ENCODE measurements at places on chromosomes 11 and 22.

DNA sequence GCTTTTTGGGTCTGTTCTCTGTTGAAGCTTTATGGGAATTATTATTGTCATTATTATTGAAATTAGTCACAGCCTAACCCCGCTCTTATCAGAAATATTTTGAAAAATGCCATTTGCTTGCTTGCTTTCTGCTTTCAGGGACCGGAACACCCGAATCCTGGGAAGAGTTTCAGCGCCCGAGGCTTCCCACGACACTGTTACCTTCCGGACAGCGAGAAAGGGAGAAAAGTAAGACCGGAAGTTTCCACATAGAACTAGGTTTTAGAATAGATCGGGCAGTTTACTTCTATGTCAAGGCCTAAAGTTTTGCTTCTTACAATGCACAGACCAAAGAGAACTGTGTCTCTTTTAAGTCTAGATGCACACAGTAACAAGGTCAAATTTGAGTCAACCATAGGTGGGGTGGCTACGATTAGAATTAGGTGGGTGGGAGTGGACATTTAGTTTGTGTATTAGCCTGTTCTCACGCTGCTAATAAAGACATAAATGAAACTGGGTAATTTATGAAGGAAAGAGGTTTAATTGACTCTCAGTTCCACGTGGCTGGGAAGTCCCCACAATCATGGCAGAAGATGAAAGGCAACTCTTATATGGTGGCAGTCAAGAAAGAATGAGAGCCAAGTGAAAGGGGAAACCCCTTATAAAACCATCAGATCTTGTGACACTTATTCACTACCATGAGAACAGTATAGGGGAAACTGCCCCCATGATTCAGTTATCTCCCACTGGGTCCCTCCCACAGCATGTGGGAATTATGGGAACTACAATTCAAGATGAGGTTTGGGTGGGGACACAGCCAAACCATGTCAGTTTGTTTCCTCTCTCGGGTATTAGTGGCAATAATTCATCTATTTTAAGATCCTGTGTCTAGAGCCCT, 12.9 kb downstream of the MPEG1 start:
- no peak for DNase-seq

DNA sequence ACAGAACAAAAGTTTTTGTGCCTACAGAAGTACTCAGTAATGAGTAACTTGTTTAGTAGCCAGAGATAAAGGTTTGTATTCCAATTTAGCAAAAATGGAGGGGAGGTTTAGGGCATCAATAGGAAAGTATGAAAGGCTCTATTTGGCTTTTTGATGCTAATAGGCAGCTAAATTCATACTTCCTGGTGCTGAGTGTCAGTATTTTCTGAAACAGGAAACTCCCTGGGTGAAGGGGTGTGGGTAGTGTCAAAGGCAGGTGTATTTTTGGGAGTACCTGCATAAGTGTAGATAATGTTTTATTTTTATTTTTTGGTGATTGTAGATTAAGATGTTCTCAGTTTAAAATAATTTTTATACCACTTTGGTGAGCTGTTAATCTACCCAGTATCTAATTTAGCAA, 29.3 kb upstream of the MMP7 start:
- no peak for DNase-seq

DNA sequence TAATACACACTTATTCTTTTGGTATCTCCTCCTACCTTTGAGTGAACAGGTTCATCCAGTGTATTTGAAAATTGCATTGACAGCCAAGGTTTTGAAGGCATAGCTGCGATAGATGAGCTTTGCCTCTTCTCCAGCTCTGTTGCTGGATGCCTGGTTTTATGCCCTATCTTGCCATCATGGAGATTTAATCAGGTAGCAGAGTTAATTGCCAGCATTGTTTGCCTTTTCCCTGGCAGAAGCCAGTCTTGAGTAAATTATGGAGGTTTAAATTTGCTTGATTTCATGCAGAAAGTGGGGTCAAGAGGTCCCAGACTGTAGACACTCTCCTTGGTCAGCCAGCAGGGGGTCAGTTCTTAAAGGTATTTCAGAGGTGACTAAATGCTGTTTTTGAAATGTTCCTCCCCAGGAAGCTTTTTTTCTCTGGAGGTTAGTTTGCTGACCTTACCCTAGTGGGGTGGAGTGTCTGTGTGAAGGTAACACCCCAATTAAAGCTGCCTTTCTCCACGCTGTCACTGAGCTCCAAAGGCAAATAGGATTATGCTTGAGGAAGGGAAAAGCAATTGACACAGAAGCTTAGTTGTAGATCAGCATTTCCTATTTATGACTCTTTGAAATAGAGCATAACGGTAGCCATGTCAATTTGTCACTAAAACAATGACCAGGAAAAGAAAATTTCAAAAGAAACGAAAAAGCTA, 96.0 kb downstream of the EXT2 start:
- DNase-seq: no peak

DNA sequence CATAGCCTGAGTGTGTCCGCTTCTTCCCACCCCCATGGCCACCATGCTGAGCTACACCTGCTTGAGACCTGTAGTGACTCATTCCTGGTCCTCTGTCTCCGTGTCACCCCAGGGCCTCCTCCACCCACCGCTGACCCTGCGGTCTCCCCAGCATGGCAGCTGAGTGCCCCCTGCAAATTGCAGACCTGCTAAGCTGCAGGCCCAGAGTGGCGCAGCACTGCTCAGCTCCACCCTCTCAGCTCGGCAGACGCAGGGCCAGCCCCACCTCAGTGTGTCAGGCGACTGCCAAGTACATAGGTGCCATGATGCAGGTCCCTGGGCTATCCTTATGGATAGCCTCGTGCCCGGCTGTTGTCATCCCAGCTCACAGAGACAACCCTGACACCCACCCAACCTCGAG, 13.1 kb downstream of the MS4A15 start:
- DNase-seq: no peak

GRCh38 chr11:126063507-126063852, 814 bp upstream of the CDON start:
- DNase-seq: no peak

- DNase-seq: peak; percentile 87
Observed at GRCh38 chr22:41925783-41926460, 684 bp downstream of the TNFRSF13C start.

DNA sequence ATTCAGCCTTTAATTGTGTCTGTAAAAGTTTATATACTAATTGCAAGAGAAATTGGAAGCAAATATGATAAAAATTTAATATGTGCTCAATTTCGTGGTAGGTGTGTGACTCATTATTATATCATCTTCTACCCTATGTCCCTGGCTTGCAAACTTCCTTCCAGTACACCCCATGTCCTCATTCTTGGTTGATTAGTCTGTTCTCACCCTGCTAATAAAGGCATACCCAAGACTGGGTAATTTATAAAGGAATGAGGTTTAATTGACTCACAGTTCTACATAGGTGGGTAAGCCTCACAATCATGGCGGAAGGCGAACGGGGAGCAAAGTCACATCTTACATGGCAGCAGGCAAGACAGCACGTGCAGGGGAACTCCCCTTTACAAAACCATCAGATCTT, 11.9 kb downstream of the MRGPRX3 start:
- DNase-seq: no peak

GRCh38 chr11:11731311-11732083, 109.7 kb upstream of the GALNT18 start:
- DNase-seq: no peak

- no peak for DNase-seq
Observed at GRCh38 chr22:45217345-45217744, 23.3 kb downstream of the KIAA0930 start.

DNA sequence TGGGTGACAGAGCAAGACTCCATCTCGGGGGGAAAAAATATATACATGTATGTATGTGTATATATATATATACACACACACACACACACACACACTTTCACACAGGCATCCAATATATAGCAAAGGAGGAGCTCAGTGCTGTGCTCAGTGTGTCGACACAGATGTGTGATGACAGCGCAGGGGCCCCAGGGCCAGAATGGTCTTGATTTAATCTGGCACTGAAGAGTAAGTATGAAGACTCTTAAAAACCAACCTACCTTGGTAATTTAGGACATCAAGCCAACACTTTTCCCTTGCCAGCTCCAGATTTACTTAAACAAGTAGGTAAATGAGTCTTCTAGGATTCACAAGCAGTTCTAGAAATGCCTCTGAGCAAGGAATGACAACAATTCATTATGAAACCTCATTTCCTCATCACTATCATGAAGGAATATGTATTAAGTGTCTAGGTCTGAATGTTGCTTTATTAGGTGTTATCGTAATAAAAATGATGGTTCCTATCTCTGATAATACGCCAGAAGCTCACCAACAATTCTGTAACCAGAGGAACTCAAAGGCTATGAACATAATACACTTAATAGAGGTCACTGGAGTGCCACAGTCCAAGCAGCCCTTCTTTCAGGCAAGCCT, 71.5 kb downstream of the SGSM3 start:
- DNase-seq: no peak

DNA sequence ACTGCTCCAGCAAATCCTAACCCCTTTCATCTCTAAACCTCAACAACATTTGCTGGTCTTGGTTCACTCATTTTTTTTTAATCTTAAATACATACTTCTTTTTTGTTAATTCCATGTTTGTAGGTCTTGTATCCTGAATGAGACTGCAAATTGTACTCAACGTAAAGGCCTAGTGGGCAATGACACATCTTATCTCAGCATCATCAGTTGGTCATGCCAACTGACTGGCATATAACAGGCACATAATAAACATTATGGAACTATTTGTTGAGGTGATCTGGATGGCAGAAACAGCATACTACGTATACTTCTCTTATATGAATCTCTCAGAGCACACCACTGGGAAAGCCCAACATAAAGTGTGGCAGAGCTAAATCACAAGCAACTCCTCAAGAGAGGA, 116.7 kb downstream of the RBFOX2 start:
- no peak for DNase-seq

DNA sequence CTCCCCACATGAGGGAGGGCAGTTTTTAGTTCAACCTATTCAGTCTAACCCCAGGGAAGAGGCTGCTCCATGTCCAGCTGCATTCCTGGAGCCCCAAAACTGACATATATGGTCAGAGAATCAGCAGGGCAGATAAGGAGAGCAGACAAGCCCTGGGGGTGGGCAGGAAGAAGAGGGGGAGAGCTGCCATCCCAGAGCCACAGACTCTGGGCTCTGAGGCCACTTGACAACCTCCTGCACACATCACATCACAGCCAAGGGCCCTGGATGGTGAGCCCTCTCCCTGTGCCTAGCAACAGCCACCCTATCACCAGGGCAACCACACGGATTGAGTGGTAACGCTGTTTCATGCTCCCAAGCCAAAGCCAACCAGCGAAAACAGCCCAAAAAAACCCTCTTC, 3.1 kb downstream of the ARHGAP1 start:
- no peak for DNase-seq

DNA sequence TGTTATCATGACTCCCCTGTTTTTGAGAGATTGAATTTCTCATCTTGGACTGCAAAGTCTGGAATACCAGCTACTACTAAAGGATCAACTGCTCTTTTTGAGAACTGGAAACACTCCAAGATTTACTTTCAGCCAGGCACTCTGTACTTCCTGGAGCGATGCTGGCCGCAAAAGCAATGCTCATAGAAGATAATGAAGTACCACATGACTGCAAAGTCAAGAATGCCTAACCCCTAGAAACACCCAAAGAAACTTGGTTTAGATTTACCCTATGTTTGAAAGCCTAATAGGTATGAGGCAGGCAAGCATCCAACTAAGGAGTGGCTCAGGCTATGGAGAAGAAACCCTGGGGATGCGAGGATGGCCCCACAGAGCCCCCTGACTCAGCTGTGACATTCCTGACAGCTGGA, 47.7 kb upstream of the ARHGAP20 start:
- DNase-seq: no peak

DNA sequence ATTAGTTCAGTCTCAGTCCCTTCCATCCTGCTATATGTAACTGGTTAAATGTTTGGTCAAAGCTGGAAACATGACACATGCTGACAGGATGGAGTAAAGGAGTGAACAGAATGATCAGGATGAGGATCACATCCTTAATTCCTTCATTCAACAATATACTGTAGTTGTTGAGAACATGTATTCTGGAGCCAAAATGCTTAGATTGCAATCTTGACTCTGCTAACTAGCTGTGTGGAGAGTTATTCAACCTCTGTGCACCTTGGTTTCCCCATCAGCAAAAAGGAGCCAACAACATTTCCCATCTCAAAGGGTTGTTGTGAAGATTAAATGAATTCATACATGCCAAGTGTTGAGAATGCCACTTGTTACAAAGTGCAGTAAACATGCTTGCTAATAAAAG, 12.8 kb downstream of the ENTHD1 start:
- no peak for DNase-seq

DNA sequence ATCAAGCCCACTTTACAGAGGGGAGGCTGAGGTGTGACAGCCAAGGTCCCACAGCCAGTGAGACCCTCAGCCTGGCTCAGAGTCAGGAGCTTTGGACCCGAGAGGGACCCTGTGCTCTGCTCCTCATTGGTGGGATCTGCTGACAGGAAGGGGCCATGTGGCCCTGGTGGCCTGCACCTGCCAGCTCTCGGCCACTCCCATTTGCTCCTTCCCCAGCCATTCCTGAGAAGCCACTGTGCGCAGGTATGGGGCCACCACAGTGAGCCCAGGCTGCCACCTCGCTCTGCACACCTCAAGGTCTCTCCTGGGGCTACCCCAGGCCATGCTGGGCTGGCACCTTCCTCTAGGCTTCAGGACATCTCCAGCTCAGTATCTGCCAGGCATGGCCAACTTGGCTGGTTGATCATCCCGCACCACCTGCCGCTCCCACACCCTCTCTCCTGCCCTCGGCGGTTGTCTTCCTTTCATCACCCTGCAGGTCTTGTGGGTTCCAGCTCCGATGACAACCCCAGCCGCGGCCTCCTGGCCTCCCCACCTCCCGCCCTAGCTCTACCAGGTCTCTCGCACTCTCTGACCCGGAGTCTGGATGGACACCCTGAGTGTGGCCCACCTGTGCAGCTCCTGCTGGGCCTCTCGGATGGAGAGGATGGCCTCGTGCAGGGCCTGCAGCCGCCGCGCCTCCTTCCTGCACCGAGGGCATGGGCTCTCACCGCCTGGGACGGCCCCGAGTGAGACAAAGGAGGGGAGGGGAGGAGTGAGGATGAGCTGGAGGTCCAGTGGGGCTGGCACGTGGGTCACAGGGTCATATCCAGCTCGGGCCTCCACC, 32.2 kb upstream of the CARS1 start:
- DNase-seq: no peak
